Left colon (tissue), 2 donors: ENCODE measurements at places on chromosomes 4 and X. TPM values are rescaled to one million over a fixed set of nuclear protein-coding genes. Genes with fewer than 3 reads are reported as not detected.

DNA sequence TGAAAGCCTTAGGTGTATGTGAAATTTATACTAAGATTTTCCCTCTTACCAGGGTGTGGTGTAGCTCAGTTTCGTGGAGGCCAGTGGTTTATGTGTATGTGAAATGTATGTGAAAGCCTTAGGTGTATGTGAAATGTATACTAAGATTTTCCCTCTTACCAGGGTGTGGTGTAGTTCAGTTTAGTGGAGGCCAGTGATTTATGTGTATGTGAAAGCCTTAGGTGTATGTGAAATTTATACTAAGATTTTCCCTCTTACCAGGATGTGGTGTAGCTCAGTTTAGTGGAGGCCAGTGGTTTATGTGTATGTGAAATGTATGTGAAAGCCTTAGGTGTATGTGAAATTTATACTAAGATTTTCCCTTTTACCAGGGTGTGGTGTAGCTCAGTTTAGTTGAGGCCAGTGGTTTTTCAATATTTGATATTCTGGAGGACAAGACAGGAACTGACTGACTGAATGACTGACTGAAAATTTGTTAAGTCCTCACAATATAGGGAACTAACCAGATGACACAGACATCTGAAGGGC lies 143.7 kb downstream of the NEXMIF start:
- no peak for DNase-seq

- no peak for DNase-seq
Observed at GRCh38 chr4:143586080-143586479, 72.6 kb downstream of the SMARCA5 start.

DNA sequence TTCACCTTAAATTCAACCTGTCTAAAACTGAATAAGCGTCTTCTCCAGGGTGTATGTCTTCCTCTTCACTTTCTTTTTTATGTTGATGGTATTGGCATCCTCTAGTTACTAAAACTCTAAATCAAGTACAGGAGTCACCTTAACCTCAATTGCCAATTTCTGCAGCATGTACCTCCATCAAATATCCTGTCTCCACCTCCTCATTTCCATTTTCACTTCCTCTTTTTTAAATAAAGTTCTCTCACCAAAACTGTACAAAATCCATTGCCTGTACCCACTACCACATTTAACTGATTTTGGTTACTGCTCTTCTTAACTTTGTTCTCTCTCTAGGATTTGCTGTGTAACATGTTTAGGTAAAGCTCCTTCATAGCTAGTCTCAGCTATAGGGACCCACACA lies 9.2 kb upstream of the NPFFR2 start:
- no peak for DNase-seq

GRCh38 chr4:53012738-53013137 lies 150.6 kb downstream of the RASL11B start:
- no peak for DNase-seq

ABLIM2 gene
- total RNA-seq: 24.4 TPM
